ENCODE measurements at places on chromosomes 3 and 15.

GRCh38 chr3:99961756-99962515 is 144.3 kb downstream of the CMSS1 start:
- DNase-seq: no peak

- DNase-seq: no peak
These were observed 337.8 kb upstream of the CBLB start for GRCh38 chr3:106206613-106207012.

GRCh38 chr3:58237941-58238681 is 519 bp downstream of the ABHD6 start:
- DNase-seq: no peak

GRCh38 chr15:68632101-68632500 is 53.3 kb downstream of the CORO2B start:
- DNase-seq: no peak

DNA sequence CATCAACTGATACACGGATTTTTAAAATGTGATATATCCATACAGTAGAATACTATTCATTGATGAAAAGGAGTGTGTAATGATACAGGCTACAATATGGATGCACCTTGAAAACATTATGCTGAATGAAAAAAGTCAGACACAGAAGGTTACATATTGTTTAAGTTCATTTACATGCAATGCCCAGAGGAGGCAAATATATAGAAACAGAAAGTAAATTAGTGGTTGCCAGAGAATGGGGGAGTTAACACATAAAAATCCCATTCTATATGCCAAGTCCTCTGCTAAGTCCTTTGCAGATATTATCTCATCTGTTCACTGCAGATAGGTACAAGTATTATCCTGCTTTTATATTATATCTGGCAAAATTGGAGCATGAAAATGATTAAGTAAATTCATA is 22.1 kb upstream of the CDIN1 start:
- no peak for DNase-seq

- no peak for DNase-seq
These were observed 98.6 kb upstream of the IGF1R start for GRCh38 chr15:98549741-98550140.

- no peak for DNase-seq
These were observed 42.3 kb upstream of the FXR1 start for GRCh38 chr3:180870008-180870699.

- no peak for DNase-seq
These were observed 9.7 kb downstream of the CCK start for GRCh38 chr3:42256135-42256819.

- DNase-seq: peak; percentile 1
These were observed 33.3 kb downstream of the SLC25A36 start for GRCh38 chr3:140974900-140975299.

DNA sequence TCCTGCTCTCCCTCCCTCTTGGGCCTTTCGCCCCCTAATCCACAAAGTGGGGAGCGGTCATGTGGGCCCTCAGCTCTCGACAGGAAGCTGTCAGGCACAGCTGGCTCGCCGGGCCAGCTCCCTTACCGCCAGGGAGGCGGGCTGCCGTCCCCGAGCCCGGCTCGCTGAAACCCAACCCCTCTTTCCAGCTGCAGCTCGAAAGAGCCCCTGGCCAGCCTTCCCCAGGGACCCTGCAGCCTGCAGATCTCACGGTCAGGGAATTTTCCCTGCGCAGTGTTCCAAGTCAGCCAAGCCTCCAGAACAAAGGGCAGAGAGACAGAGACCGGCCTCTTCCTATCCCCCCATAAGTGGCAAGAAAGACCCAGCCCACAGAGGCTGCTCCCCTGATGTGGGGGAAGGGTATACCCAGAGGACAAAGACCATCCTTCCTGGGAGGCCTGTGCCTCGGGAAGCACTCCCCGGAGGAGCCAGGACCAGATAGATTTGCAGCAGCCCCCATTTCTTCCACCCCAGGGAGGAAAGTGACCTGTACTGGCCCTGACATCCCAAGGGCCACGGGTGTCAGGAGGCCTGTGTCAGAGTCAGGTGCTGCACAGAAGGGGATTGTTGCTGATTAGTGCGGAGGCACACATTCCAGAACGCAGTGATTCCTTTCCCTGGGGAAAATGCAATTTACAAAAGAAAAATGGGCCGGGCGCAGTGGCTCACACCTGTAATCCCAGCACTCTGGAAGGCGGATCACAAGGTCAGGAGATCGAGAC is 32.6 kb downstream of the MAGEF1 start:
- DNase-seq: no peak

DNA sequence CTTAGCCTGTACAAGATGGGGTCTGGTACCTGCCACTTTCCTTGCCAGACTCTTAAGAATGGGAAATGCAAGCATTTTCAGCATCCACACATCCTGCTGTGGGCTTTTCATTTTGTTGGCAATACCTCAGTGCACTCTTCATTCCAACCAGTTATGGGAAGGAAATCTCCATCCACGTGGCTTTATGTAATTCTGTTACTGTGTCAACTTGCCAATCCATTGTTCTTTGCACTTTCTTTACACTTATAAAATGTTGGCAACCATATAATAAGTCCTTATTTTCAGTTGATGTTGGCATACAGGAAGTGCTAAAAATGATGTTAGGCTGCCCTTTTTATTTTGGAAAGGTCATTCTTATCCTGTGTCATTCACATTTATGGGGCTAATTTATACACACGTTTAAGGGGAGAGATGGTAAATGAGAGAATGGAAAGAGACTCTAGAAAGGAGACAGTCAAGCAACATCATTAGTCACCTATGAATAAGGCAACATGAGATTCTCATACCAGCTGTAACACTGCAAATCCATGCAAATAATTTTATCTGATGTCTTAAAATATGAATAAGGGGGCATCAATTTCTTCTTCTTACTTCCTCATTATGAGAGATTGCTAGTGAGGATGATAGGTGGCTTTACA is 238.7 kb downstream of the CHST2 start:
- no peak for DNase-seq

DNA sequence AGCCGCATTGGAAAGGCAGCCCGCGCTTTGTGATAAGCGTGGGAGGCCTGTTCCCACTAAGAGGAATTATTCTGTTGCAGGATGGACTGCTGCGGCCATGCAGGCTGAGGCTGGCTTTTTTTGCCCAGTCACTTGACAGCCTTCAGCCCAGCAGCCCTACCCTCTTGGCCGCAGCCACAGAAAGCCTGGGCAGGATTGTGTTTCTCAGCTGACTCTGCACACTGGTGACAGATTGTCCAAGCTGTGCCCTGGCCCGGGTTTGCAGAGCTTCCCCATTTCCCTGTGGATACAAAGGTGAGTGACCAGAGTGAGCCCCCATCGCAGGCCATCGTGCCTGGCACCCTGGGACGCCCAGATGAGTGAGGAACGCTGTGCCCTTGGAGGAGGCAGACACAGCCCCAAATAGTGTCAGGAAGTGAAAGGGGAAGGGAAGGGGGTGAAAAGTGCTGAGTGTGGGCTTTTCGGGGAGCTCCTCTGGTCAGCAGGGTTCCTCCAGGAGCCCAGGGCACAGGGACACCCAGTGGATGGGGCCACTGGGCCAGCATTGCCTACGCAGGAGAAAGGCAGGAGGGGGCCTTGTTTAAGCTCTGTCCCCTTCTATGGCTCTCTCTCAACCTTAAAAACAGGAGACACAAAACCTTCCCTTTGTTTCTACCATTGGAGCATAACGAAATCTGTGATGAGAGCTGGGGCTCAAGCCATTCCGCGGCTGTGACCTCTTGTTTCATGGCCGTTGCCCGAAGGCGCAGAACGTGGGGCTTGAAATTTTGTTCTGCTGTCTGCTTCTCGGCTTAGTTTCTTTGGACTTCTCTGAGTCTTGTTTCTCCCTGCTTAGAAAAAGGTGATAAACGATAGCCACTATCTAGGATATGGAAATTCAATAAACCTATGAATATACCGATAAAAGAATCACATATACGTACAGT is 91.5 kb upstream of the MEF2A start:
- DNase-seq: no peak

DNA sequence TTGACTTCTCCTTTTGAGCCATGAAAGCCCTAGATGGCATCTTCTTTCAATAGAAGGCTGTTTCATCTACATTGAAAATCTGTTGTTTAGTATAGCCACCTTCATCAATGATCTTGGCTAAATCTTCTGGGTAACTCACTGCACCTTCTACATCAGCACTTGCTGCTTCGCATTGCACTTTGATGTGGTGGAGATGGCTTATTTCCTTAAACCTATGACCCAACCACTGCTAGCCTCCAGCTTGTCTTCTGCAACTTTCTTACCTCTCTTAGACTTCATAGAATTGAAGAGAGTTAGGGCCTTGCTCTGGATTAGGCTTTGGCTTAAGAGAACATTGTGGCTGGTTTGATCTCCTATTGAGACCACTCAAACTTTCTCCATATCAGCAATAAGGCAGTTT is 189.8 kb downstream of the PLCL2 start:
- no peak for DNase-seq

GRCh38 chr3:184117636-184118035 is 17.5 kb upstream of the EIF2B5 start:
- no peak for DNase-seq
